ENCODE measurements at places on chromosomes 6 and 20. TPM values are rescaled to one million over a fixed set of nuclear protein-coding genes. Genes with fewer than 3 reads are reported as not detected.

HFE gene
- total RNA-seq = 2.7 TPM

WFDC6 gene
- total RNA-seq = not detected

EDN3 gene
- 1.3 TPM for total RNA-seq

PNLDC1 gene
- 0.49 TPM for total RNA-seq

PNPLA1 gene
- total RNA-seq = not detected

WASF1 gene
- total RNA-seq = 0.97 TPM

GRCh38 chr20:6802227-6802626 lies 34.7 kb downstream of the BMP2 start:
- DNase-seq = no peak

GRCh38 chr20:17452441-17452840 lies 78.7 kb downstream of the BFSP1 start:
- no peak for DNase-seq

DNA sequence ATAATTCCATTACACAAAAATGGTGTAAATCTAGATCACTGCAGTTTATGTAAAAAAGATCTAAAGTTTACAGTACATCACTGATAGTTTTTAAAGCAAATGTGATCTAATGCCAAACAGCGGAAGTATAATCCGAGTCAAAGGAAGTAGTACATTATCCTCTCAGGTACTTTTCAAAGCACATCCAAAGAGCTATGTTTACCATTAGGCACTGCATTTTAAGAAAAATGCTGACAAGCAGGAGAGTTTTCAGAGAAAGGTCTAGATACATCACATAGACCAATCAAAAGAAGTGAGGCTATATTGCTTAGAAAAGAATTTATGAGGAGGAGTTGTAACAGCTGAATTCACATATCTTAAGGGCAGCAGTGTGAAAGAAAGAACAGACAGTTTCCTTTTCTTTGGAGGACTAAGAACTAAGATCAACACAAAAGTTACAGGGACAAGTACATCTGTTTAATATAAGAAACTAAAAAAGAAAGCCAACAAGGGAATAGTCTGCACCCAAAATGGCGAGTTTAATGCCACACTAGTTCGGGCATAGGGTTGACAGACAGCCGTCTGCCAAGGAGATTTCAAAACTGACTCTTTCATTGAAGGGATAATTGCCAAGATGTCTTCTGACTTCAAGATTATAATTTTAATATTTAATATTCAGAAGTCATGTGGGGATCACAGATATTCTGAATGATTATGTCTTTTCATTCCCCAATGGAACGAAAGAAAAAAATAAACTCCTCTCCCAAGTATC lies 1.4 kb downstream of the ZNF184 start:
- DNase-seq = no peak

DNA sequence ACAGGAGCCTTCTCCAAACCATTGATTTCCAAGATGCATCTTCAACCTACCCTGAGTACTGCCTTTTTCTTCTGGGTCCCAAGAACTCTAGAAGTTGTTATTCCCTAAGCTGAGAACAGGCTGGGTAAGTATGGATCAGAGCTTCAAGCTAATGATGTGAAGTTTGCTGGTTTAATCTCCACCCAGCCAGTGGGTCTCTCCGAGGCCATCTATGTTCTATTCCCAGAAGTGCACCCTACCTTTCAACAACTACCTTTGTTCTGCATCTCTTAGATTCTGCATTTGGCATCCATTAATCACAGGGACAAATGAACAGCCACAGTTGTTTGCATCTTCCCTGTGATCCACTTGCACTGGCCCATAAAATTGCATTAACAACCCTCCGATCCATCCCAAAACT lies 246.2 kb downstream of the HIVEP2 start:
- DNase-seq = no peak

GRCh38 chr6:43714311-43715055 lies 26.9 kb upstream of the MRPS18A start:
- peak; percentile 53 for DNase-seq

- no peak for DNase-seq
Observed at GRCh38 chr20:64084685-64085152, 521 bp upstream of the LKAAEAR1 start.

GRCh38 chr6:129691709-129692108 lies 18.3 kb downstream of the ARHGAP18 start:
- no peak for DNase-seq

GRCh38 chr6:744666-745353 lies 51.9 kb upstream of the EXOC2 start:
- no peak for DNase-seq

- DNase-seq = no peak
Observed at GRCh38 chr6:1324936-1325335, 13.0 kb downstream of the FOXQ1 start.

DNA sequence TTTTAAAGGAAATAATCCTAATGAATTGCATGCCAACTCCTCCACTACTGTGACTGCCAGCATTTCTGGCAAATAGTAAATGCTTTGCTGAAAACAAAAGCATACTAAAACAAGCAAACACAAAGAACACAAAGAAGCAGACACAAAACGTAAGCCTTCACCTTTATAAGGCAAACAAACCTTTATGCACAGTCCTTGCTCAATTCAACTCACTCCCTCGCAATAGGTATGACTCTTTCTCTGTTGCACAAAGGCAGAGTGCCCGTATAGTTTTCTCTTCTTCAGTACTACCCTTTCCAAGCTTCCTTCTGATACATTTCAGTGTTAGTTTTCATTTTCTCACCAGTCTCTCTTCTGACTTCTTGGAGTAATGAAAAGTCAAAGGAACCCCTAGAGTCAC lies 63.9 kb downstream of the PDE10A start:
- DNase-seq = no peak

GRCh38 chr6:16374461-16375200 lies 136.2 kb downstream of the GMPR start:
- no peak for DNase-seq

DNA sequence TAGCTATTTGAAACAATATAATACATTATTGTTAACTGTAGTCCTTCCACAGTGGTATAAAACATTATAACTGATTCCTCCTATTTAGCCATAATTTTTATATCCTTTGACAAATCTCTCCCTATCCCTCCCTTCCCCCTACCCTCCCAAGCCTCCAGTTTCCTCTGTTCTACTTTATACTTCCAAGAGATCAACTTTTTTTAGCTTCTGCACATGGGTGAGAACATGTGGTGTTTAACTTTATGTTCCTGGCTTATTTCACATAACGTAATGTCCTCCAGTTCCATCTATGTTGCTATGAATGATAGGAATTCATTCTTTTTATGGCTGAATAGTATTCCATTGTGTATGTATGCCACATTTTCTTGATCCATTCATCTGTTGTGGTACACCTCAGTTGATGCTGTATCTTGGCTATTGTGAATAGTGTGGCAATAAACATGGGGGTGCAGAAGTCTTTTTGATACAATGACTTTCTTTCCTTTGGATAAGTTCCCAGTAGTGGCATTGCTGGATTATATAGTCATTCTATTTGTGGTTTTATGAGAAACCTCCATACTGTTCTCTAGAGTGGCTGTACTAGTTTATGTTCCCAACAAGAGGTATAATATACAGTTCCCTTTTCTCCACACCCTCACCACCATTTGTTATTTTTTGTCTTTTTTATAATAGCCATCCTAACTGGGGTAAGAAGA lies 205.0 kb downstream of the KCNQ5 start:
- no peak for DNase-seq

DNA sequence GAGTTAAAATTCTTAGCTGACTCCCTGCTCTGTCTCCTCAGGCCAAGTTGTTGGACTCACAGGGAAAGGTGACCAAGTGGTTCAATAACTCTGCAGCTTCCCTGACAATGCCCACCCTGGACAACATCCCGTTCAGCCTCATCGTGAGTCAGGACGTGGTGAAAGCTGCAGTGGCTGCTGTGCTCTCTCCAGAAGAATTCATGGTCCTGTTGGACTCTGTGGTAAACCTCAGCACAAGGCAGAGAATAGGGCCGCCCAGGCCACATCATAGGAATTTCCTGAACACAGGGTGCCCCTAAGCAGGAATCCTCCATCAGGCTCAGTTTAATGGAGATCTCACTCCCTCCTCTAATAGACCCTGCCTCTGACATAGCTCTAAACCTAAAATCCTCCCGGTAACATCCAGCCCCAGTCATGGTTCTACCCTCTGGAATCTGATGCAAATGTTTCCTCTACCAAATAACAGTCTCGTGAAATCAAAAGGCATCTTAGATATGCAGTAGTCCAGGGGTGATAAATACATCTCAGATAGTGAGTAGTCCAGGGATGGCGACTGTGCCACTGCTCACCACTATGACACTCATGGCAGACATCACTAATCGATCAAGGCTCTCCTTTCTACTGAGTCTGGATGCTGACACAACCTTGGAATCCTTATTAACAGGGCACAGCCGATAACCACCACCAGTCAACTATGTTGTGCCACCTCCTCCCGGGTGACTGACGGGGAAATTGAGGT lies 18.3 kb downstream of the BPIFB1 start:
- DNase-seq = no peak

GRCh38 chr20:63500151-63500901 lies 1.4 kb upstream of the EEF1A2 start:
- peak; percentile 83 for DNase-seq

DNA sequence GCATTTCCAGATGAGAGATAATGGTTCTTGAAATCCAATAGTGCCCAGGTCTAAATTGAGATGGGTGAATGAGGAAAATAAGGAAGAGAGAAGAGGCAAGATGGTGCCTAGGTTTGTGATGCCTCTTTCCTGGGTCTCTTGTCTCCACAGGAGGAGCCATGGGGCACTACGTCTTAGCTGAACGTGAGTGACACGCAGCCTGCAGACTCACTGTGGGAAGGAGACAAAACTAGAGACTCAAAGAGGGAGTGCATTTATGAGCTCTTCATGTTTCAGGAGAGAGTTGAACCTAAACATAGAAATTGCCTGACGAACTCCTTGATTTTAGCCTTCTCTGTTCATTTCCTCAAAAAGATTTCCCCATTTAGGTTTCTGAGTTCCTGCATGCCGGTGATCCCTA lies 6.8 kb downstream of the HFE start:
- no peak for DNase-seq

DNA sequence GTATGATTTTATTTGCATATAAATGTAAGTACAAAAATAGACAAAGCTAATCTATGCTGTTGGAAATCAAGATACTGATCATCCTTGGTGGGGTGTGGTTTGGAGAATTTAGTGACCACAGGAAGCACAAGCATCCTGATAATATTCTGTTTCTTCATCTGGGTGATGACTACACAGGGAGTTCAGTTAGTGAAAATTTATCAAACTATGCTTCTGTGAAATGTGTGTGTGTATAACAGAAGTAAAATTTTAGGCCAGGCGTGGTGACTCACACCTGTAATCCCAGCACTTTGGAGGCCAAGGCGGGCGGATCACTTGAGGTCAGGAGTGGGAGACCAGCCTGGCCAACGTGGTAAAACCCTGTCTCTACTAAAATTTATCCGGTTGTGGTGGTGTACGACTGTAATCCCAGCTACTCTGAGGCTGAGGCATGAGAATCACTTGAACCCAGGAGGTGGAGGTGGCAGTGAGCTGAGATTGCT lies 20.6 kb downstream of the ENPP3 start:
- no peak for DNase-seq

Measured in psoas muscle (tissue), 8 donors.